Endothelial cell (in vitro differentiated cells): ENCODE measurements at places on chromosomes 6 and 20.
A peak's percentile ranks its signal among the peaks of the same experiment; 100 is the strongest.

DNA sequence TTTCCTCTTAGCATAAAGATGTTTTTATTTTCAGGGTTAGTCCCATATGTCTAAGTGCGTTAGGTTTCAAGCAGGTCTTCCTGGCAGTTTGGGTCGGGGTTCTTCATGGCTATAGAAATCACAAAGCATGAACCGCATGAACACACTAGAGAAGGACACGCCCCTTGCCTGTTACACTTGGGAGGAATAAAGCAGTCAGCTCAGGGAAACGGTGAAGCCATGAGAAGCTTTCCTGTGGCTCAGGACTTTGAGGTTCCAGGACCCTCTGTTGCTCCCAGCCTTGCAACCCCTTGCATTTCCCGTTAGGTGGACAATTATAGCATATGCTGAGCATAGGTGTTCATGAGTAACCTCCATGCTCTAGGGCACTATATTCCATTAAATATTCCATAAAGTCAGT, 96.7 kb downstream of the SYCP2 start:
- DNase-seq, result no peak

GRCh38 chr6:130076512-130076911, 58.1 kb downstream of the L3MBTL3 start:
- DNase-seq, result no peak

DNA sequence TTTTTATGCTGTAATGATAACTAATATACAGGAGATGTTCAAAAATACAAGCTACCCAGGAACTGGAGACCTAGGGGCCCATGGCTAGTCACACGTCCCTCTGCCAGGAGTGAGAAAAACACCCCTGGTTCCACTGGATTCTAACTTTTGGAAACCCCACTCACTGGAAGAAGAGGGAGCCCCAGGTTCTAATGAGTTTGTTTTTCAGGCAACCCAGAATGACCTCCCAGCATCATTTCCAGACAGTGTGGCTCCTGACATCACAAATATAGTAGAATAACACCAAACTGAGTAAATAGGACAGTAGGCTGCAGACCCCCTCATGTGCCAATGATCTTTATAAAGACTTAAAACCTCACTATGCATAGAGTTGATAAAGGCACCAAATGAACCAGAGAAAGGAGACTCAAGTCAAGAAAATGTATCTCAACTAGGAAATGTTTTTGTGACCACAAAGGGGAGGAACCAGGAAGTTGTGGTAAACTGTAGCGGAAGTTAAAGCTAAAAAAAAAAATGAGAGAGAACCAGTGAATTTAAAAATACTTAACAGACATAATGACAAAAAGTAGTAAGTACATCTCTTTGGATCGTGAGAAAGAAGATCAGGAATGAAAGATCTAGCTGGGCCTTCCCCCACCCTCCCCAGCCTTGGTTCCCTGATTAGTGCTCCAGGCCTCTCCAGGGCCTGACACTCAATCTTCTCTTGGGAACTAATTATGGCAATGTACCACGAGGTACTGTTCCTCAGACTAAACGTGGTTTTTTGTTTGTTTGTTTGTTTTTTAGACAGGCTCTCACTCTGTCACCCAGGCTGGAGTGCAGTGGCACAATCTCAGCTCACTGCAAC, 19.8 kb downstream of the HLA-E start:
- no peak for DNase-seq

DNA sequence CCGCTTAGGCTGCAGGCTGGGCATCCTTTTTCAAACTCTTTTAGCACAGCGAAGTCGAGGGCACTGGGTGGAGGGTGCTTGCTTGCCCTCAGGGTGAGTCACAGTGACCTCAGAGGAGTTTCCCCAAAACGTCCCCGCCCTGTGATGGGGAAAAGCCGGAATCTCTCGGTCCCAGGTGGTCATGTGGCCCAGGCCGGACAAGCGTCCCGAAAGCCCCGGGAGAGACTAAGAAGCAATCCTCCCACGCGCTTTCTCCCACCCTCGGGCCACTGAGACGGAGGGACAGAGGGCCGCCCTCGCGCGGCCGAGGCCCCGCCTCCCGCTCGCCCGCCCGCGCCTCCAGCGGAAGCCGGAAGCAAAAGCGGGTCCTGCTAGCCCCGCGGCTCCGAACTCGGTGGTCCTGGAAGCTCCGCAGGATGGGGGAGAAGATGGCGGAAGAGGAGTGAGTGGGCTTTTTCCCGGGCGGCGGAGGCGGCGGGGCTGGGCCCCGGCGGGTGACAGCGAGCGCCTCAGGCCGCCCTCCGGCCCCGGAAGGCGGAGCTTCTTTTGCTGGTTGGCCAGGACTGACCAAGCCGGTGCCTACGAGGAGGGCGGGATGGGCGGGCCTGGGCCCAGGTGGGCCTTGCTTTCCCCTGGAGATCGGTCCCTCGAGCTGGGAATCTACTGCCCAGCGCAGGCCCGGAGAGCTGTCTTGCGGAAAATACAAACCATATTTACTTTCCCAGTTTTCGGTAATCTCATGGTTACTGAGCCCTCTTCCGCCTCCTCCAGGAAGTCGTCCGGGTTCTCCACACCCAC, at the start of gene SLC9A8:
TSS of gene SLC9A8 (plus strand) at position 322 of the 798 bp plus-strand sequence. CDS start at position 417, 95 bp downstream.
- peak; percentile 87 for DNase-seq

DNA sequence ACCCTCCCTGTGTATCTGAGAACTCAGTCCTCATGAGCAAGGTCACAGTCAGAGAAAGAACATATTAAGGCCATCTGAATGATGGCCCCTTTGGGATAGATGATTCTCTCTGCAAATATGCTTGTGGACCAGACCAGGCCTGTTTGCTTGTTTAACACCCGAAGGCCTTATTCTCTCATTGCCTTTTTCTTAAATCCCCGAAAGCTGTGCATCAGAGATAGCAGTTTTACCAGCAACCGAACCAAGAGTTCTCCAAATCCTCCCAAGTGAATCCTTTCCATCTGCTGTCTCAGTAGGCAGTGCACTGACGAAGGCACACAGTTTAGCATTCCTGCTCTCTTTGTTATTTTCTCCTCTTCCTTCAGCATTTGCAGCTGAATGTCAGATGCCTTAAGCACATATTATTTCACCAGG, 79.8 kb downstream of the TRMT6 start:
- DNase-seq, result no peak

- no peak for DNase-seq
These were observed 25.4 kb downstream of the SLC17A9 start for GRCh38 chr20:62977613-62978560.

- DNase-seq, result peak; percentile 46
These were observed 698 bp downstream of the FAM210B start for GRCh38 chr20:56359212-56360132.

GRCh38 chr6:126007800-126008199, 21.5 kb downstream of the TRMT11 start:
- DNase-seq, result no peak

DNA sequence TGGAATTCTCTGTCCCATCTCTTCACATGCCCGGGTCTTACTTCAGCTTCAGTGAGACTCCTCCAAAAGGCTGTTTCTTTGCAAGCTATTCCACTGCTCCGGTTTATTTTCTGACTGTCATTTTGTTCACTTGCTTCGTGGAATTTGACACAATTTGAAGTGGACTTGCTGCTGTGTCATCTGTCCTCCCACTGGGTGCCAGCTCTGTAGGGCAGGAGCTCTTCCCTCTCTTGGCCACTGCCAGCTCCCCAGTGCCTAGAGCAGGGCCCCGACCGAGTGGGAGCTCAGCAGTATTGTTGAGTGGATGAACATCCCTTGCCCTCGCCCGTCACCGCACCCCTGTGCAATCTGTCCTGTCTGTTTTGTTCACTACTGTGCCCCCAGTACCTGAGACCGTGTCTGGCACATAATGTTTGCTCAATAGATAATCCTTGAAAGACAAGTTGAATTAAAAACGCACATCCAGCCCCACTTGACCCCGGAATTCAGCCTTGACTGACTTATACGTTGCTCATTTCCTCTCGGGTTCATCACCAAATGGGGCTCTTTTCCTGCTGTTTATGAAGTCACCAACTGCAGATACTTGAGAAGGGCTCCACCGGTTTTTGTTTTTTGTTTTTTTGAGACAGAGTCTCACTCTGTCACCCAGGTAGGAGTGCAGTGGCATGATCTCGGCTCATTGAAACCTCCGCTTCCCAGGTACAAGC, 170.3 kb upstream of the KCNG1 start:
- DNase-seq, result no peak

DNA sequence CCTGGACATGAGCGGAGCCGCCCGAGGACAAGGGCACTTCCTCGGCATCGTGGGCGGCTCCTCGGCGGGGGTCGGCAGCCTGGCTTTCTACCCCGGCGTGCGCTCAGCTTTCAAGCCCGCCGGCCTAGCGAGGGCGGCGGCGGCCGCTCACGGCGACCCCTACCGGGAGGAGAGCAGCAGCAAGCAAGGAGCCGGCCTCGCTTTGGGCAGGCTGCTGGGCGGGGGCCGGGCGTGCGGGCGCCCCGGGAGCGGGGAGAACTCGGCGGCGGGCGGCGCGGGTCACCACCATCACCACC, 6.7 kb downstream of the PRDM13 start:
- peak; percentile 82 for DNase-seq

- DNase-seq, result no peak
These were observed 242.2 kb downstream of the FOXC1 start for GRCh38 chr6:1851681-1852456.

- no peak for DNase-seq
These were observed 5.9 kb downstream of the RNASET2 start for GRCh38 chr6:166950443-166950821.

- DNase-seq, result no peak
These were observed 61.8 kb upstream of the MLN start for GRCh38 chr6:33865478-33866077.

- no peak for DNase-seq
These were observed 6.5 kb downstream of the DDO start for GRCh38 chr6:110408901-110409300.

GRCh38 chr6:28656715-28657114, 131.0 kb downstream of the GPX5 start:
- no peak for DNase-seq

GRCh38 chr20:3405139-3405538, 2.3 kb downstream of the DNAAF9 start:
- no peak for DNase-seq

- no peak for DNase-seq
These were observed 159.4 kb downstream of the SIM1 start for GRCh38 chr6:100305209-100305869.

DNA sequence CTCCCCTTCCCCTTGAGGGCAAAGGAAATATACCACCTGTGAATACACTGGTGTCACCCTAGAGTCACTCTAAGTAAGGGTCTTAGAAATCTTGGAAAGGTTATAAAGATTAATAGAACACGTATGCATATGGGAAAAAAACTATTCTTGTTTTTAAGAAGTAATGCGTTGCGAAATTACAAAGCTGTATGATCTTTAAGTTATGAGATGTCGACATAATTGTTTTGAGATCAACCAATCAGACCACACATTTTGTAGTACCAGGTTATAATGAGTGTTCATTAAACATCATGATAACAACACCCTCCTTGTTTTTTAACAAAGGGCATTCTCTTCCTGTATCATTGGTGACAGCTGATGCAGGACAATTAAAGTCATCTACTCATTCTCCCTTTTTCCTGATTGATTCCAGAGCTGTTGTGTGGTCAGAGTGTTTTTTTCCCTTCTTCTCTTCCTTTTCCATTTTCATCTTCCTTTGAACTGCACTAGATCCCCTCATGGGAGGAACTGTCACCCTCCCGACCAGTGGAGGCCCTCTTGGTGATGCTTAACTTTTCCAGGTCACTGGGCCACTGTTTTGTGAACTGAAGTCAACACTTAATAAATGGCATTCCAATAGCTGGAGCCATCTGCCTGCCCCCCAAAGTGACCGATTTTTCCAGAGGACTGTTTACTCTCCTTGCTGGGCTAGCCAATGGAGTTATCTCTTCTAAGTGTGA, 37.0 kb downstream of the PRDM1 start:
- no peak for DNase-seq

GRCh38 chr20:19981031-19981451, 36.1 kb upstream of the NAA20 start:
- no peak for DNase-seq

GRCh38 chr6:8243475-8243874, 141.1 kb upstream of the EEF1E1 start:
- DNase-seq, result no peak

GRCh38 chr6:125804264-125804663, 13.5 kb downstream of the NCOA7 start:
- DNase-seq, result no peak

DNA sequence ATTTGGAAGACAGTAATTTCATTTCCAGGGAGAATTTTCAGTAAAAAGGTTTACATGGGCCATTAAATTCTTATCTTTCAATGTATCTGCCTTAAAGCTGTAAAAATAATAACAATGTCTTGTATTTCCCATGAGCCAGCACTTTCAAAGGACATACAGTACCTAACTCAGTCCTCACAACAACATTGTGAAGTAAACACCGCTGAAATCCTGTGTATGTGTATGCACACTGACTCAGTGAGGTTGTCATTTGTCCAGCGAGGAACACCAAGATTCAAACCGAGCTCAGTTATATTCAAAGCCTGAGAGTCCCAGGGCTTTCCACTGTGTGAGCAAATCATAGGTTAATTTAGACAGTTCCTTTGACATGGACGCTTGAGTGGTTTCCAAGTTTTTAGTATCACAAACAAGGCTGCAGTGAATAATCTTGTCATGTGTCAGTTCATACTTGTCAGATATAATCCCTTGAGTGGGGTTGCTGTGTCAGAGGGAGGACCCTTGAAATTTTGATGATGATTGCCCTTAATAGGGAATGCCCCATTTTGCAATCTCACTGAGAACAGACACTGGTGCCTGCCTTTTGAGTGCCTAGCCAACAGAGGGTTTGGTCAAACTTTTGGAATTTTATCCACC, 50.0 kb upstream of the SLC22A23 start:
- no peak for DNase-seq

GRCh38 chr6:108260126-108260808, 573 bp downstream of the SNX3 start:
- no peak for DNase-seq

DNA sequence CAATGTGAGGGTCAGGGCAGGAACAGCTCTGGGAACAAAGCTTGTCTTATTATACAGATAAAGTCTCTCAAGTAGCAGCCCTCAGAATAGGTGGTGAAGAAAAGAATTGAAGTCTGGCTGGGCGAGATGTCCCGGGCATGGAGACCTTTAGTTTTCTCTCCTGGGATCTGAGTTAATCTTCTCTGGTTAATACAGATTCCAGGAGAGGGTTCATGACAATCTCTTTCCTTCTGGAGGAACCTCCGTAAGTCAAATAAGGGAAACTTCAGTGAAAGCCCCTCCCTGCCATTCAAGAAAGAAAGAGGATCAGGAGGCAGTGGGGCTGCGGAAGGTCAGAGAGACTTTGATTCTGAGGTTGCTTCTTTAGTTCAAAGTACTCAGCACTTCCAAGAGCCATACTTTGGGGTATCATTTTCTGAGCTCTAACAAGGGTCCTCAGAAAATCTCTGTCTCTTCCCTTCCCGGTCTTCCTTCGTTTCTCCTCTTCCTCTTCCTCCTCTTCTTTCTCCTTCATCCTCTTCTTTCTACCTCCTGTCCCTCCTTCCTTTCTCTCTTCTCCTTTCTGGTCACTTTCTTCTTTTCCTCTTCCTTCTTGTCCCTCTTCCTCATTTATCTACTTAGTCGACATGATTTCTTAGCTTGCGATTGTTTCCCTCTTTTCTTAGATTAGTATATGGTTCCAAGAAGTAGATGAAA, 4.6 kb upstream of the ZNF184 start:
- DNase-seq, result no peak
